ENCODE measurements at places on chromosomes 2 and 18.

DNA sequence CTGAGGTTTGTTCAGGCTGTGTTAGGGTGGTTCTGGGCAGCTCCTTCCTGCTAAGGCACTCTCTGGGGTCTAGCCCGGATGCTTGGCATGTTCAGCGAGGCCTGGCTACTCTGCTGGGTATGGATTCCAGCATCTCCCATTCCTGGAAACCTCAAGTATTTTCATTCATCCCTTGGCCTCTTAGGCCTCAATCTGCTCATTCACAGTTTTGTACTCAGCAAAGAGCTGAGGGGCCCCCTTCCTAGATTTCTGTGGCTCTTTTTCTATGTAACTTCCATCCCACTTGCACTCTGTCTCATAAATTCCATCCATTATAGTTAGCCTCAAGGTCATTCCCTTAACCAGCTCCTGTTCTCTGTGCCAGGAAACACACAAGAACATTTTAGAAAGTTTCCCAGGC is 798.8 kb upstream of the HS6ST1 start:
- DNase-seq, result no peak

DNA sequence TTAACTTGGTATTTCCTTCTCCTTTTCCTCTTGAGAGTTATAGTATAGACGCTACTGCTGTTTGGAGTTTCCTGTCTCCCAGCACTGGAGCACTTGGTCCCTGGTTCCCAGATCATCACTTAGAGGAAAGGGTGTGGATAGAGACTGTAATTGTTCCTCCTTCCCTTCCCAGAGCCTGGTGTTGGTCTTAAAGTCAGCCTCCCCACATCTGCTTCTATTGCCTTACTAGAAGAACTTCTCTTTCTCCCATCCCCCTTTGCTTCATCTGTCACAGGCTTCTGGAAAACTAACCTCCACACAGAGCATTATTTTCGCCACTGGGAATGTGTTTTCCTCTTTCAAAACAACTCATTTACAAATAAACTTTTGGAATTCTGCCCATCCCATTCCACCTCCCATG is 131.0 kb downstream of the CCDC85A start:
- no peak for DNase-seq

GRCh38 chr2:226467633-226468032 is 332.0 kb downstream of the IRS1 start:
- no peak for DNase-seq

DNA sequence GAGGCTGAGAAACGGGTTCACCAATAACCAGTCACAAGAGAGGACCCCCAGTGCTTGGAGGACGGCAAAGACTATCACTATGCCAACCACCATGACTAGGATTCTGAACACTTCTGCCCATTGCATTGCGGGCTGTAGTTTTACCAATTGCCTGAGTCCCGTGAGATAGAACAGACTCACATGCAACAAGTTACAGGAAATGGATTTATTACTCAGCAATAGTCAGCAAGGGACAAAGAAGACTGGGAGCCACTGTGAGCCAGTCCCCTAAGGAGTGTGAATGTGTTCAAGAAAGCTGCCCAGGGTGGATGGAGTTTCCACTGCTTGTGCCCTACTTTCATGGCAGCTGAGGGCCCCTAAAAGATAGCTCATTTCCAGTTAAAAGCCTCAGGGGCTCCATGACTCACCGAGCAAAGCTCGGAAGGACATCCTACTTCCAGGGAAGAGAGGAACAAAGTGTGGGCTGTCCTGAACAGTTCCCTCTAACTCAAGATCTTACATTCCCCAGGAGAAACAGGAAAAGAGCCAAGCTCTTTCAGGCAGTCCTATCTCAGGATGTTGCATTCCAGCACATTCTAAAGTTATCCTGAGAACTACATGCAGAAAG is 54.4 kb downstream of the SLC4A3 start:
- no peak for DNase-seq

GRCh38 chr2:240329116-240329665 is 106.3 kb upstream of the GPC1 start:
- no peak for DNase-seq

DNA sequence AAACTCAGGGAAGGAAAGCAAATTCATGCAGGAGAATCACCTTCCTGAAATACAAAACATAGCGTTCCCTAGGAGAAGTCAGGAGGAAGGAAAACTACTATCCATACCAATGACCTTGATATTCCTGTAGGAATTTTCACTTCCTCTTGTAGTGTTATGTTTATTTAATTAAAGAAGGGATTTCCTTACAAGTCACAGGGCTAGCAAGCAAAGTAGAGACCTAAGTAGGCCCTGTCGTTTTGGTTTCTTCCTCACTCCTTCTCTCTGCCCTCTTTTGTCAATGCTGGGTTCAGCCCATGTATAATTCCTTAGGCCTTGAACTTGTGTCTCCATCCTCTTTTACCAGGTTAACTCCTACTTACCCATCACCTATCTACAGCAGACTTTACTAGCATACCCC is 435.2 kb upstream of the LRATD1 start:
- DNase-seq, result no peak

DNA sequence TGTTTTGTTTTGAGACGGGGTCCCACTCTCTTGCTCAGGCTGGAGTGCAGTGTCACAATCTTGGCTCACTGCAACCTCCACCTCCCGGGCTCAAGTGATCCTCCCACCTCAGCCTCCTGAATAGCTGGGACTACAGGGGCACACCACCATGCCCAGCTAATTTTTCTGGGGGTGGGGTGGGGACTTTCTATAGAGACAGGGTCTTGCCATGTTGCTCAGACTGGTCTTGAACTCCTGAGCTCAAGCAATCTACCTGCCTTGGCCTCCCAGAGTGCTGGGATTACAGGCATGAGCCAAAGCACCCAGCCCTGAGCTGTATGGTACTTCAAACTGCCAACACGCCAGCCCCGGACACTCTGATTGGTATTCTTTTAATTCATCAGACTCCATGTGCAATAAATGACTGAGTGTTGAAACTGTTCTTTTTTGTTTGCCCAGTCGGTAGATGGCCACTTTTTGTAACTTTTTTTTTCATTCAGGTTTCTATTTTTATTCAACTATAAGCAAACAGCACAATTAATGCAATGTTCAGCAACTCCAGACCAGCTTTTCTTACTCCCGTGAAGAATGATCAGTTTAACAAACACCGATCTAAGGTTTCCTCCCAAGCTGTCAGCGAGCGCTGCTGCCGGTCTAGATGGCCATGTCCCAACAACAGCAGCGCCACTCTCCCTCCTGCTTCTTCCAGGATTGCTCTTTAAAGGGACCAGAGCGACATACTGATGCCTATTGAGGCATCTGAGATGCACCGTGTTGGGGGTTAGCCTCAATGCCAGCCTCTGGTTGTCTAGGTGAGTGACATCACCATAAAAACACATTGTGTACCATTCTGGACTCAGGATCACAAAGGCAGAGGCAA is 12.5 kb upstream of the TGOLN2 start:
- no peak for DNase-seq

GRCh38 chr18:66571845-66572244 is 32.0 kb downstream of the CDH19 start:
- DNase-seq, result no peak

- no peak for DNase-seq
These were observed 78.7 kb downstream of the ABCA12 start for GRCh38 chr2:215059724-215060123.

DNA sequence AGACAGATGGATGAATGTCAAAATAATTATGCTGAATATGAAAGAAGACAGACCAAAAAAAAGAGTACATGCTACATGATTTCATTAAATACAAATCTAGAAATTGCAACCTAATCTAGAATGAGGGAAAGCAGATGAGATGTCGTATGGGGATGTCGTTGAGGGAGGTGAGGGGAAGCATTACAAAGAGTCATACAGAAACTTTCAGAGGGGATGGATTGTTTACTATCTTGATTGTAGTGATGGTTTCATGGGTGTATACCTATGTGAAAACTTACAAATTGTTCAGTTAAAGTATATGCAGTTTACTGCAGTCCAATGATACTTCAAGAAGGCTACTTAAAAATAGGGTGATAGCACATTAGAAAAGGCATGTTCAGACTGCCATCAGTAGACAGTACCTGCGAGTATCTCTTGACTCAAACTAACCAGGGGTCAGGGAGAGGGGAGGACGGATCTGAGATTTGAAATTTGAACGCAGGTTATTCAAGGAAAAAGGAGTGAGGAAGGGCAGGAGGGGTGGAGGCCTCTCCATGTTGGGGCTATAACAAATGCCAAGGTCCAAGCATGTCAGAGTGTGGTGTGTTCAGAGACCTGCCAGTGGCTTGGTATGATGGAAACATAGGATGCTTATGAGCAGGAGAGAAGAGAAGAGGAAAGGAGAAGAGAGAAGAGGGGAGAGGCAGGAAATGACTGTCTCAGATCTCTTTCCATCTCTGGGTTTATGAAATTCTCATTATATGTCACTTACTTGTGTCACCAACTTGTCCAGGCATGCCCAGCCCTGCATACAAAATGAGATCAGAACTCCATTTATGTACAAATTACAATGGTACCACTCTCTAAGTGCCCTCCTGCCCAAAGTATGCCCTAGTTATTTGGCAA is 257.3 kb upstream of the CXCR4 start:
- DNase-seq, result no peak

GRCh38 chr2:138600732-138601457 is 99.3 kb downstream of the SPOPL start:
- DNase-seq, result no peak

GRCh38 chr18:34158881-34159690 is 65.6 kb downstream of the NOL4 start:
- DNase-seq, result no peak

- DNase-seq, result no peak
These were observed 72.8 kb upstream of the LDLRAD4 start for GRCh38 chr18:13145636-13146190.

DNA sequence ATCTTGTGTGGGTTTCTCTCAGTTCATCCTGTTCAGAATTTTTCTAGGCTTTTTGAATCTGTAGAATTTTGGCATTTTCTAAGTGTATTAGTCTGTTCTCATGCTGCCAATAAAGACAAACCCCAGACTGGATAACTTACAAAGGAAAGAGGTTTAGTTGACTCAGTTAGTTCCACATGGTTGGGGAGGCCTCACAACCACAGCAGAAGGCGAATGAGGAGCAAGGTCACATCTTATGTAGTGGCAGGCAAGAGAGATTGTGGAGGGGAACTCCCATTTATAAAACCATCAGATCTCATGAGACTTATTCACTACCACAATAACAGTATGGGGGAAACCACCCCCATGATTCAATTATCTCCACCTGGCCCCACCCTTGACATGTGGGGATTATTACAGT is 199.2 kb downstream of the ST6GAL2 start:
- no peak for DNase-seq

DNA sequence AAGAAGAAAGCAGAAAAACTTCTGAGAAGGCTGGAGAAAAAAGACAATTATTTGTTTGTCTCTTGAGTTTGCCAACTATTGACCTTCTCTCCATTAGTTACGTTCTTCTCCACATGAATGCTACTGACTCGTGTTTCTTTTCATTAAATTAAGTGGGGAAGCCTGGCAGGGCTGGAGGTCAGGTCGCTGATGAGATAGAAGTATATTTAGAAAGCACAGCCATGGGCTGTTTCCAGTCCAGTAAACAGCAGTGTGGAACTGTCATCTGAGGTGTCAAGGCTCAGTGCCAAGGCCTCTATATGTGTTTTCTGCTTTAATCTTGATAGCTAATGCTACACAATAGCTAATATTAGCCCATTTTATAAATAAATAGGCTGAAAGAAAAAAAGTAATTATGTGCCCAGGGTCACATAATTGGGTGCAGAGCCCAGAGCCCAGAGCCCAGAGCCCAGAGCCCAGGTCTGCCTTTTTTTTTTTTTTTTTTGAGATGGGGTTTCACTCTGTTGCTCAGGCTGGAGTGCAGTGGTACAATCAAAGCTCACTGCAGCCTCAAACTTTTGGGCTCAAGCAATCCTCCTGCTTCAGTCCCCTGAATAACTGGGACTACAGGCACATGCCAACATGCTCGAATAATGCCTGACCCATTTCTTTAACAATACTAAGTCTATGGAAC is 6.3 kb downstream of the MSGN1 start:
- no peak for DNase-seq

DNA sequence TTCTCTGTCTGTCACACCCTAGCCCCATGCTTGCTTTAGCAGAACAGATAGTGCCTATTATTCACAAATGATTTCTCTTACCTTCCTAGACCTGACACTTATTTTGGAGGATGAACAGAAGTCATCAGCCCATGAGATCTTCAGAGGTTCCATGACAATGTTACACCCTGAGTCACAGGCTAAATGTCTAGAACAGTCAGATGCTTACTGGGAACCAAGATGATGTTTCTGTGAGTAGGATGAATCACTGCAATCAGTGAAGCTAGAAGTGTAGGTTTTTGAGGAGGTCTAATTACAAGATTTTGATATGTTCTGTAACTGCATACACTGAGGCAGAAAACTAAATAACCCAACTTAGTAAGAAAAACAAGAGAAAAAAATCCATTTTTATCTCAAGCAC is 123.0 kb upstream of the THUMPD2 start:
- no peak for DNase-seq

DNA sequence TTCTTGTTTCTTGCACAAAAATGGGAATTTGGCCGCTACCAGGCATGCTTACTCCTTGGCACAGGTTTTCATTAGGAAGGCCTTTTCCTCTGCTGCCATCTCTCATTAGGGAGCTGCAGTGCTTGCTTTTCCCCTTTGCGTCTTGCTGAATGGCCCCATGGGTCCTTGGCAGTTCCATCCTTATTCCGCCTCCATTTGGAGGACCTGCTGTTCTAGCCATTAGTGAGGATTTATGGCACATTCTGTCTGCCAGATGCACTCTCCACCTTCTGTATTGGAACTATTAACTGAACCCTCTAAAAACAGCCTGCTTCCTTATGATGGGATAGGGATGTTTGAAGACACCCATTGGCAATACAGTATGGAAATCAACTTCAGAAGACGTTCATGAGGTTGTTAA is 103.5 kb upstream of the NOSTRIN start:
- DNase-seq, result no peak

DNA sequence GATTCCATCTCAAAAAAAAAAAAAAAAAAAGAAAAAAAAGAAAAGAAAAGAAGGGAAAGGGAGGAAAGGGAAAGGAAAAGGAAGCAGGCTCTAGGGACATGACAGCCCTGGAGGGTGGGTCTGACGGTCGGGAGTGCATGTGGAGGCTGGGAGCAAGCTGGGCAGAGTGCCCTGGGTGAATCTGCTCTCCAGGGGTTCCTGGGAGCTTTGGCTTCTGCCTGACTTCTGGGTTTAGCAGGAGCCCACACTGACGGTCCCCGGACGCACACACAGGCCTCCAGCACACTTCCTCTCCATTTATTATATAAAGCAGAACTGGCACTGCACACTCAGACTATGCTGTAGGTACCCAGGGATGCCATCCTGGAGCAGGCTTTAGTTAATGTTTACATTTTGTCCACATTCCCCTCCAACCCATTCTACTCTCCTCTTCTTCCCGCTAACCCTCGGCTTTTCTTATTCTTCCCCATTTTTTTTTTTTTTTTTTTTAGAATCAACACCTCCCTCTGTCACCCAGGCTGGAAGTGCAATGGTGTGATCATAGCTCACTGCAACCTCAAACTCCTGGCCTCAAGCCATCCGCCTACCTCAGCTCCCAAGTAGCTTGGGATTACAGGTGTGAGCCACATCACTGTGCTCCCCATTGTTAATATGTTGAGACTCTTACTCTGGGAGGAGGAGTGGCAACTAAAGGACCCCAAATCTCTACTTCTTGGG is 151.1 kb upstream of the SLC1A4 start:
- no peak for DNase-seq

All from activated CD4-positive, alpha-beta T cell treated with anti-CD3 and anti-CD28 coated beads for 4 hours (primary cell).